Stimulated activated CD8-positive, alpha-beta memory T cell treated with anti-CD3 and anti-CD28 coated beads, Interleukin-2, amount 100 ng/mL, for 1 hour (primary cell): ENCODE measurements at places on chromosomes 2 and 18.

DNA sequence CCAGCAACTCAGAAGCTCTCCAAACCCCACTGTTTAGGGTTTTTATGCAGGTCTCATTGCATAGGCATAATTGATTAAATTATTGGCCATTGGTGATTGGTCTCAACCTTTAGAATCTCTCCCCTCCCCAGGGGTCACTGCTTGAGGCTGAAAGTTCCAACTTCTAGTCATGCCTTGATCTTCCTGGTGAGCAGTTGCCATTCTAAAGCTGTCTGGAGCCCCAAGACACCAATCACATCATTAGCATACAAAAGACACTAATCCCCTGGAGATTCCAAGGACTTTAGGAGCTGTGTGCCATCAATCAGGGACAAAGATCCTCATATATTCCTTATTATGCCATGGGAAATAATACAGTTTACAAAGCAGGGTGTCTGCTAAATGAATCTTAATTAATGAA, 863.4 kb upstream of the KLHL29 start:
- no peak for DNase-seq

GRCh38 chr18:27057519-27058234, 127.4 kb downstream of the CHST9 start:
- DNase-seq, result no peak

DNA sequence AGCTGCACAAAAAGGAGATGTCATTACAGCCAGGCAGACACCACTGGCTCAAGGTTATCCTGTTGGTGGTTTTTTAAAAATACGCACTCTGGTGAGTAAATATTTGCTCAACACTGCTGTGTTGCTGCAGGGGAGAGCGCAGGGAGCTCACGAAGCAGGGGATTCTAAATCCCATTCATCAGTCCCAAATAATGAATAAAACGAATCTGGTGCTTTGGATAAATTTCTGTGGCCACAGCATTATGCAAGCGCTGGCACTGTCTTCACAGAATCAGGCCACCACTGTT, 256.2 kb downstream of the HDAC4 start:
- no peak for DNase-seq

GRCh38 chr2:228699400-228699799, 517.9 kb upstream of the SPHKAP start:
- DNase-seq, result no peak

GRCh38 chr2:10345126-10345525, 42.4 kb downstream of the HPCAL1 start:
- no peak for DNase-seq

GRCh38 chr2:123103902-123104301, 921.2 kb upstream of the CNTNAP5 start:
- DNase-seq, result no peak

DNA sequence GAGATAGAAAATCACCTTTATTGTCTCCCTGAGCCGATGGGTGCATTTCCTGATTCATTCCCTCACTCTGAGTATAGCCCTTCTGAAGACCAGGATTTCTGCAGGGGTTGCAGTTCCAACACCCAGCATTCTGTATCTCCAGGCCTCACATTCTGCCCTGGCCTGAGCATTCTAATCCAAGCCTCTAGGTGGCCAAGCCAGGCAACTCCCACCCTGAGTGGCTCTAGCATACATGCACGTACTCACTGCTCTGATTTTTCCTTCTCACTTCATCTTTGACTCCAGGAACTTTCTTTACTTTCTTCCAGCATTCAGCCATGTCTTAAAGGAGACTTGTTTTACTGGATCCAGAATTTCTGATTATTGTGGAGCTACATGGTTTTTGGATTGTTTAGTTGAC, 100.7 kb upstream of the STK39 start:
- DNase-seq, result no peak

DNA sequence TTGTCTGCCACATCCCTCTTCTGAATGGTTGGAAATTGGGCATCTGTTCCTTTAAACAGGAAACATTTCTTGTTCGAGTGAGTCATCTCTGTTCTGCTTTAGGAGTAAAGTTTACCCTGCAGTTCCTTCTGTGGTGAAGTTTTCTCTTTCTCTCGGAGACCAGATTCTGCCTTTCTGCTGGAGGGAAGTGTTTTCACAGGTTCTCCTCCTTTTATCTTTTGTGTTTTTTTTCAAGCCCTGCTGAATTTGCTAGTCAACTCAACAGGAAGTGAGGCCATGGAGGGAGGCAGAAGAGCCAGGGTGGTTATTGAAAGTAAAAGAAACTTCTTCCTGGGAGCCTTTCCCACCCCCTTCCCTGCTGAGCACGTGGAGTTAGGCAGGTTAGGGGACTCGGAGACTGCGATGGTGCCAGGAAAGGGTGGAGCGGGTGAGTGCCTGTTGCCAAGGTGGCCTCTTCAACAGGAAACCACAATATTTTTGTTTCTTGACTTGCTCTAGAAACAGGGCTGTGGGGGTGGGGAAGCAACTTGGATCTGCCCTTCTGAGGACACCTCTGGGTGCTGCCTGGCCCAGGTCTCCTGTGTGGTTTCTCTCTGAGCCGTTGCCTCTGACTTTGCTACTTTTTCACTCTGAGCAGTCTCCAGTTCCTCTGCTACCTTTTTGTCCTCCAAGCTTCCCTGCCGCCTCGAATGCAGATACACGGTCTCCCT, 2.2 kb upstream of the CASP8 start:
- peak; percentile 73 for DNase-seq

DNA sequence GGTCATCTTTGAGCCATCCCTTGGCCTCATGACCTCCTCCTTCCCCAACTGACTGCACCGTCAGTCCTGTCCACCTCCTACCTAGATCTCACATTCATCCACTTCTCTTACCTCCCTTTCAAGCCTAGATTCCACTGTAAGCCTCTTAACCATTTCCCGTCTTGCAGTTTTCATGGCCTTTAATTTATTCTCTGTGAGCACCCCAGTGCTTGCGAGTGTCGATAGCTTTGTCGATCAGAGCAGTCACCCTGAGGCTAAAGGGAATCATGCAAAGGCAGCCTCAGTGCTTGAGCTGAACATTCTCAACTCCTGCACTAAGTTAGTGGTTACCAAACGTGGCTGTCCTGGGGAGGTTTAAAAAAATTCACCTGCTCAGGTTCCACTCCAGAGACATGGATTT, 14.7 kb downstream of the ARHGAP25 start:
- no peak for DNase-seq

DNA sequence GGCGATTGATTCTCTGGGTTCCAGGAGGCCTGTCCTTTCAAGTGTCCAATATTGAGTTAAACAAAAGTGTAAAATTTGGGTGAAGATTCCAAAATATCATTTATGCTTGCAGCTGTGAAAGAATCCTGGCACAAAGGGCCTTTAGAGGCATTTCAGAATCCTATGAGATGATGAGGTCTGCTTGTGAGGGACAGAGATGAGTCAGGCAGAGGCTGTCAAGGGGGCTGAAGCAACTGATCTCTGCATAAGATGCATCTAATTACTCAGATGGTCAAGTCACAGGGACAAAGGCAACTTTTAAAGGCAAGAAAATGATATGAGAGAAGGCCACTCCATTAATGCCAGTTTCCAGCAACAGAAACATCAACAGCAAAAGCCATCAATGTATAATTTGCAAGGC, 78.8 kb downstream of the FHOD3 start:
- no peak for DNase-seq

DNA sequence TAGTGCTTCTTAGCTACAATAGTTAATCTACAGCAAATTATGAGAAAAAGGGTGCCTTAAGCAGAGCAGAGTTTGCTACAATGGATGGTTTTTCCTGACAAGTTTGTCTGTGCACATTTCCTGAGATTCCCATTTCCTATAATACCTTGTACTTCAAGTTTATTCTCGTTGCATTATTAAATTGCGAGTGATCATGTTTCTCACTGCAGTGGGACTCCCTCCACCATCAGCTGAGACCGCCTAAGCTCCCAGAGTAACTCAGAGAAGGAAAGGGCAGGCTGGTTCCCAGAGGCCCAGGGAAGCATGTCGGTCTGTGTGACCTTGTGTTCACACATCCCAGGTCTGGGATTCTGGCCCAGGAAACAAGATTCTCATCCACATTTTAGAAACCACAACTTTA, 162.1 kb downstream of the ARL4C start:
- no peak for DNase-seq

DNA sequence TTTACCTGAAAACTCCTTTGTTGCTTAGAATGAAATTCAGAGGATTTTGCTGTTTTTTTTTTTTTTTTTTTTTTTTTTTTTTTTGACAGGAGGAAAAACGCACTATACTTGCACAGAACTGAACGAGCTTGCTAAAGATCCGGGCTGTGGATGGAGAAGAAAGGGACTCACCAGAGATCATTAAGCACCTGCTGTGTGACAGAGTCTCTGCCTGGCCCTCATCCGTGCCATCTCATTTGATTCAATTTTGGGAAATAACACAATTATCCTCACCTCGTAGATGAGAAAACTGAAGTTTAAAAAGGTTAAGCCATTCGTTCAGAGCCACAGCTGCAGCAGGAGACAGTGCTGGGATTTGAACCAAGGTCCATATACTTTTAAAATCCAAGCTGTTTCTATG, 775.4 kb upstream of the ID2 start:
- no peak for DNase-seq

DNA sequence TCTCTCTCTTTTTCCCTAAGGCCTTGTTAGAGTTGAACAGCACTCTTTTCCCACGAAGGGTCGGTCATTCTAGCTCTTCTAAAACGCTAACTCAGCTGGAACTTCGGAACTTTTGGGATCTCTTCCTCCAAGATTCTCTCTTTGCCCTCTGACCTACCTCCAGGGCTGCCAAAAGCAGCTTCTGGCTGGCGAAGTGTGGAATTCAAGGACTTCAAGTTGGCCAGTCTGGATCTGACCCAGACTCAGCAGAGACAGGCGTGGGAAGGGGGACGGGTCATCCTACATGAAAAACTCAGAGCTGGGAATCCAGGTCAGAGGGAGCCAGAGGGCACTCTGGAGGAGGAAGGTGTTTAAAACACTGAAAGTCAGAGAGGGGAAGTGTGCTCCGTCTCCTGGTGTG, 305.5 kb upstream of the HDAC4 start:
- no peak for DNase-seq

GRCh38 chr2:127080226-127080937, 26.6 kb downstream of the BIN1 start:
- DNase-seq, result no peak

- DNase-seq, result no peak
Measured at GRCh38 chr2:218395090-218395444, 4.6 kb upstream of the CTDSP1 start.

GRCh38 chr2:234852941-234853340, 98.9 kb upstream of the SH3BP4 start:
- DNase-seq, result no peak

- DNase-seq, result no peak
Measured at GRCh38 chr18:50313031-50313607, 25.6 kb upstream of the CXXC1 start.

GRCh38 chr2:224595518-224595917, 10.4 kb upstream of the CUL3 start:
- no peak for DNase-seq

GRCh38 chr2:164906947-164907346, 48.4 kb downstream of the SLC38A11 start:
- DNase-seq, result no peak

DNA sequence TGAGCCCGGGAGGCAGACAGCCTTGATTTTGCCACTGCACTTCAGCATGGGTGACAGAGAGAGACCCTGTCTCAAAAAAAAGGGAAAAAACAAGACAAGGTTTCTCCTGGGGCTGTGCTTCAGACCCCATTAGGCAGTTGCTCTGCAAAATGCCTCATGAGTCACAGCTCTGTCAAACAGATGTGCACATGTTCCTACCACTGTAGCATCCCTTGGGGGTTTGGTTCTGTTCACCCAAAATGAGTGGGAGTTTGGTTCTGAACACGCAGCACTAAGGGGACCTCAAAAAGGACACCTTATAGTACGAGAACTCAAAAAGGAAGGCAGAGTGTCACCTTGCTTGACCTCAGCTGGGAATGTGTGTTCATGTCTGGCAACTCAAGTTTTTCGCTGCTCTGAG, 134.9 kb downstream of the RPIA start:
- DNase-seq, result no peak

- DNase-seq, result no peak
Measured at GRCh38 chr2:139031722-139032121, 251.5 kb upstream of the NXPH2 start.

DNA sequence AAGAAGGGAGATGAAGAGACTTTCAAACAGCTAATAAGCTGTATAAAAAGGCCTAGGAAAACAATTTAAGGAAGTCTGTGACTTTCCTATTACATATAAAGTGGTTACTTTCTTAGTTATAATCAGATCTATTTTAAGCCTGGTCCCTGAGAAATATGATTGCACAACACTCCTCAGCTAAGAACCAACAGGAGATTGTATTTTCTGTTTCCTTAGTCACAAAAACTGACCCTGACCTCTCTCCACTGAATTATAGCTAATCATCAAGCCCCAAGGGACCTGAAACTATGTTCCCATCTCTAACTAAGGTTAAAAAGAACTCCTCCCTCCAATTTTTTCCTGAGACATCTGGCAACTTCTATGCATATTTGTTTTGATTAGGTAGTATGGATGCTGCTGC, 106.9 kb downstream of the ROCK1 start:
- no peak for DNase-seq

- no peak for DNase-seq
Measured at GRCh38 chr2:13515254-13515653, 798.5 kb downstream of the TRIB2 start.

DNA sequence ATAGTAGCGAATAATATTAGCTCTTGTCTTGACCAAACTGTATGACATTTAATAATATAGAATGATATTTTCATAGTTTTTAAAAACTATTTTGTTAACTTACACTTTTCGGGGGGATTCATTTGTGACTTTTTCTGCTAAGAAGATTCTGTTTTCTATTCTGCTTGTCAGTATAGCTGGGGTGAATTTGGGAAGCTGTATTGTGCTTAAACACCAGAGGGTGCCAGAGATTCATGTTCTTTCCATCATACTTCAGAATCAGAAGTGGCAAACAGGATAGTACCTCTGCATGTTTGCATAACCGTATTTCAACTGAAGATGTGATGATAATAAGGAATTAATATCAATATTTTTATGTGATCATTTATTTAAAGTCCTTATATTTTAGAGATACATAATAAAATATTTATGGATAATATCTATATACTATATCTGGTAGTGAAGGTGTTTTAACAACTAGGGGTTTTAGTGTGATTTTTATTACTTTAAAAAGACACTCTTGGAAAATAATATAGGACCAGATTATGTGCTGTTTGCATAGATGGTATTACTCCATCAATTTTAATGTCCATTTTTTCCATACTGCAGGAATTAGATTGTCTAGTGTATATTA, 81.0 kb downstream of the TAF4B start:
- no peak for DNase-seq

DNA sequence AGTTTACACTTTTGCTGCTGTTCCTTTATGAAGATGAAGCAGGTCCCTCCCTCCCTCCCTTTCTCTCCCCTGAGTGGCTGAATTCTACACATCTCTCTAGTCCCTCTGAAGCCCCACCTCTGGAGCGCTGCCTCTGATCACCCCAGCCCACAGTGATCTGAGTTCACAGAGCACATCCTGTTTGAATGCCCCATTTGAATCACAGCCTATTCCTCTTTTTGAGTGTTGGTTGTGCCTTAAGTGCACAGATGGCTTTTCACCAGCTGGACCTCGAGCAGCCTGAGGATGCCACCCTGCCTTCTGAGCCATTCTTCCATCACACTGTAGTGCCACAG, 87.1 kb downstream of the ITGB1BP1 start:
- DNase-seq, result no peak
